ENCODE measurements at places on chromosomes 3 and 15.

DNA sequence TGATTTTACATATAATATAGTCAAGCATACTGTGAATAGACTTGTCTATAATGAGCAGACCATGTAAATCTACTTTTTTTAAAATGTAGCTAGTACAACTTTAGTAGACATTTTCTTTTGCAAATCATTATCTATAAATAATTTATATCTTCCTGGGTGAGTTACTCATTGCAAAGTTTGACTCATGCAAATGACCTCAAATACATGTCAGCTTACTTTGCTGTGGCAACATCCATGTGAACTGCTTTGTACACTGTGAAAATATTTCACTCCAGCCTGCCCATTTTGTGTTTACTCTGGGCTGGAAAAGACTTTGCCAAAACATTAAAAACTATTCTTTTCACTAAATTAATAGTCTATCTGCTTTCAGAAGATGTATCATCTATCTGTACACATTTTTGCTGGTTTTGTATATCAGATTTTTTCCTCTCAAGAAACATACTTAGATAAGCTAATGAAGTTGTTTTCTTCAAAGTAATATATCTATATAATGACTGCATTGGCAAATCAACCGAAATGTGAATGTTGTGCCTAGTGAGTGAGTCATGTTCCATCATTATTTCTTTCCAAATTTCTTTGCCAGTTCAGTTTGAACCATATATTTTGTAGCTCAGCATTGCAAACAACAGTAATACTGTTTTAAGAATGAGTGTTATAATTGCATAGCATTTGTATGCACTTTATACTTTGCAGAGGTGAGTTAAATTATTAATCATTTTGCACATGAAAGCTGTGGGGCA lies 26.5 kb downstream of the IGSF10 start:
- DNase-seq: no peak

- peak; percentile 8 for DNase-seq
Observed at GRCh38 chr3:140898340-140899180, 43.1 kb upstream of the SLC25A36 start.

DNA sequence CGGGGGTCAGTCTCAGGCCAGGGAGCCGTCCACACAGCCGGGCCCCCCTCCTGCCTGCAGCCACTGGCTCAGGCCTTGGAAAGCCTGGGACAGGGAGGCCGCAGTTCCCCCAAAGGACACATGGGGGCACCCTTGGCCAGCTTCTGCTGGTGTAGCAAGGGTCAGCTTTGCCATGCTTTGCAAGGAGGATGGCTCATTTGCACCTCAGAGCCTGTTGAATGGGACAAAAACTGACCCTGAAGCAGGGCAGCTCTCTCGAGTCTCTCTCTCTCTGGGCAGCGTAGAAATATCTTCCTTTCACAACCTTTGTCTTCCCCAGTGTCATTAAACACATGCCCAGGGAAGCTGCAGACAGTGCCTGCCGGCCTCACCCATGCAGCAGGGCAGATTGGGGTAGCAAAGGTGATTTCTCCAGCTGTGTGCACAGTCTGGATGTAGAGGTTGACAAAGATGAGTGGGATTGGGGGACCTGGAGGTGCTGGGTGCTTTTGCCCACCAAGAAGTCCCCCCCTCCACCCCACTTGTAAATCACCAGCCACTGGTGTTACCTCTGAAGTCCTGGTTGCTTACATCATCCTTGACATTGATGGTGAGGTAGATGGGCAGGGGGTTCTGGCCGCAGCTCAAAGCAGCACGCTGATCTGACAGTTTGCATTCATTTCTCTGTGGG lies 17.4 kb upstream of the EHD4 start:
- peak; percentile 72 for DNase-seq

- no peak for DNase-seq
Observed at GRCh38 chr15:72541674-72542073, 67.5 kb downstream of the ARIH1 start.

- no peak for DNase-seq
Observed at GRCh38 chr3:114758831-114759699, 388.0 kb downstream of the ZBTB20 start.

GRCh38 chr3:55203006-55203405 lies 275.1 kb upstream of the LRTM1 start:
- DNase-seq: no peak
